ENCODE measurements at places on chromosomes 7 and 10.

- no peak for DNase-seq
Measured at GRCh38 chr10:24256619-24257107, 47.7 kb downstream of the KIAA1217 start.

GRCh38 chr10:6321880-6322279 lies 119.1 kb downstream of the PFKFB3 start:
- DNase-seq: no peak

DNA sequence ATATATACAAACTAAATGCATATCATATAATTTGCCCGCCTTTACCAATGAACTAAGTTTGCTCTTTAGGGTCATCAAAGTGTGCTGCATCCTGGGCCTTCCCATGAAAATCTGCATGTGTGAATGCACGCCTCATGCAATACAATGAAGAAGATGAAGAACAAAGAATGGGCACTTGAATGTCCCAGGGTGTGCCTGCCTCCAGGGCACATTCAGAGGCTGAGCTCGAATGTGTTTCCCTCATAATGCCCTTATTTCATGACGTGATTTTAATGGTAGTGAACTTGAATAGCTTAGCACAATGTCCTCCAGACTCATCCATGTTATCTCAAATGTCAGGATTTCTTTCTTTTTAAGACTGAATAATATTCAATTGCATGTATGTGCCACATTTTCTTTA lies 824.9 kb downstream of the TNS3 start:
- no peak for DNase-seq

- no peak for DNase-seq
Measured at GRCh38 chr7:5077740-5078139, 32.1 kb downstream of the RBAK start.

Data from stimulated activated CD4-positive, alpha-beta T cell treated with anti-CD3 and anti-CD28 coated beads, Interleukin-1b, Interleukin-23, amount 100 ng/mL, for 4 hours (primary cell).